ENCODE measurements at places on chromosomes 5 and 9.

- no peak for DNase-seq
Measured at GRCh38 chr5:136620621-136621020, 255.3 kb upstream of the TRPC7 start.

GRCh38 chr9:95055851-95056551 is 261.5 kb downstream of the FANCC start:
- DNase-seq: no peak

GRCh38 chr9:21889673-21890072 is 87.2 kb downstream of the MTAP start:
- no peak for DNase-seq

GRCh38 chr5:148224117-148224742 is 14.1 kb upstream of the MARCOL start:
- DNase-seq: no peak

DNA sequence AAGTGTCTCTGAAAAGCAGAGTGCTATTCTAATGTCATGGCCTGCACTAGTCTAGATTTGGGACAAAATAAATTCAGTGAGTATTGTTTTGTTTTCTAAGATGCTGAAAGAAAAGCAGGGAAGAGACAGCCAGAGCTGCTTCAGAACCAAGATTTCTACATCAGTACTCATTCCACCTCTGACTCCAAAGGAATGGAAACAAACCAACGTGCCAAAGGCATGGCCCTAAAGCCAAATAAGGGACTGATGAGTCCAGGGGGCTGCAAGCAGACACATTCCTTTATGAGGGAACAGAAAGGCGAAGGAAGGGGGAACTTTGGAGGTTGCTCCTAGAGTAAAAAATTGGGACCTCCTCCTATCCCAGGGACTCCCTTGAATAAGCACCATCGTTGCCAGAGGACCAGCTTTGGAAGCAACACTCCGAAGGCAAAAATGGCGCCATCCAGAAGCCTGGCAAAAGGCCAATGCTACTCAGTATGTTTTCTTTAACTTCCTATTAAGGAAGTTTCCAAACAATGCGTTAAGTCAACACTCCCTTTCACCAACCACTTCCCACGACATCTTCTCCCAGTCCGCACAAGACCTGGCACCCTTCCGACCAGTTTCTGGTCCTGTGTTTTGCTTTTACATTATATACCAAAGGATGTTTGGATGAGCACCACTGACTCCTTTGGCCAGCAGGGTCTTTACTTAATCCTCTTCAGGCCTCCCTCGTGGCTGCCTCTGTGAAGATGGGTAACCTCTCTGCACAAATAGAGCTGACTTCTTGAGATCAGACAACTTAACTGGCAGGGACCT is 31.6 kb downstream of the ADAM19 start:
- DNase-seq: no peak

- no peak for DNase-seq
Measured at GRCh38 chr9:32867026-32867425, 83.7 kb downstream of the TMEM215 start.

- no peak for DNase-seq
Measured at GRCh38 chr5:17743580-17744435, 109.5 kb downstream of the TAF11L14 start.

GRCh38 chr9:131397100-131397790 is 3.4 kb downstream of the PRRC2B start:
- DNase-seq: no peak

DNA sequence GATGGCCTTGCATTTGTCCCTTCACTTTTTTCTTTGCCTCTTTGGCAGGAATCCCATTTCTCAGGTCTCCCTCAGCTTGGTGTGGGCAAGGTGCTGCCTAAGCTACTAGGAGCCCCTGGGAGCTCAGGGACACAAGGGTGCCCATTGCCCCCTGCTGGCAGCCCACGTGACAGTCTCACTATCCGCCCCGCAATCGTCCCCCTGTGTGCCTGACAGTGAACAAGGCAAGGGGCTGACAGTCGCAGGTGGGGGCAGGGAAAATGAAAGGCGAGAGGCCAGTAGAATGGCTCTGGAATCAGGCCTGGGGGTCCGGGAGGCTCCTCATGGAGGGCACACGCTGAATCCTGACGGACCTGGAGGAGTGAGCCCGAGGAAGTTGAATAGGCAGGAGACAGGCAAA is 2.0 kb upstream of the PCDH12 start:
- no peak for DNase-seq

GRCh38 chr9:133117271-133118178 is 3.5 kb downstream of the RALGDS start:
- no peak for DNase-seq

DNA sequence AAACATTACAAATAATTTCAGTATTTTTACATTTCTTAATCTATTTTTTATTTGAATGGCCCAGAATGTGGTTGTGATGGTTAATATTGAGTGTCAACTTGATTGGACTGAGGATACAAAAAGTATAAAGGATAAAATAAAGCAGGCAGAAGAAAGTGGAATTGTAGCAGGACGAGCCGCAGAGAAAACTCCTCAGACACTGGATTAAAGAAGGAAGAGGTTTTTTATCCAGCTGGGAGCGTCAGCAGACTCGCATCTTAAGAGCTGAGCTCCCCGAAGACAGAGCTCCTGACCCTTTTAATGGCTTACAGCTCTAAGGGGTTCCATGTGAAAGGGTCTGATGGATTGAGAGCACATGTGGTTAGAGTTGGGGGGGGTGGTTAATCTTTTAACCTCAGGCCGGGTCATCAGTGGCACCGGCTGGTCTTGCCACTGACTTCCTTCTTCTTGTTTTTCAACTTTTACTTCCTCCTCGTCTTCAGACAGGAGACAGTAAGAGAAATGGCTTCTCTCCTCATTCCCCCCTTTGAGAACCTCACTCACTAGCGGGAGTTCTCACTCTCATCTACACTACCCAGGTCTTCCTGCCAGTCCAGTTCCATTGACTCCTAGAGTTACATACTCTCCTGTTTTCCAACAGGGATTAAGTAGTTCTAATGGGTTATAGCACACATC is 80.0 kb downstream of the TMEM161B start:
- no peak for DNase-seq

DNA sequence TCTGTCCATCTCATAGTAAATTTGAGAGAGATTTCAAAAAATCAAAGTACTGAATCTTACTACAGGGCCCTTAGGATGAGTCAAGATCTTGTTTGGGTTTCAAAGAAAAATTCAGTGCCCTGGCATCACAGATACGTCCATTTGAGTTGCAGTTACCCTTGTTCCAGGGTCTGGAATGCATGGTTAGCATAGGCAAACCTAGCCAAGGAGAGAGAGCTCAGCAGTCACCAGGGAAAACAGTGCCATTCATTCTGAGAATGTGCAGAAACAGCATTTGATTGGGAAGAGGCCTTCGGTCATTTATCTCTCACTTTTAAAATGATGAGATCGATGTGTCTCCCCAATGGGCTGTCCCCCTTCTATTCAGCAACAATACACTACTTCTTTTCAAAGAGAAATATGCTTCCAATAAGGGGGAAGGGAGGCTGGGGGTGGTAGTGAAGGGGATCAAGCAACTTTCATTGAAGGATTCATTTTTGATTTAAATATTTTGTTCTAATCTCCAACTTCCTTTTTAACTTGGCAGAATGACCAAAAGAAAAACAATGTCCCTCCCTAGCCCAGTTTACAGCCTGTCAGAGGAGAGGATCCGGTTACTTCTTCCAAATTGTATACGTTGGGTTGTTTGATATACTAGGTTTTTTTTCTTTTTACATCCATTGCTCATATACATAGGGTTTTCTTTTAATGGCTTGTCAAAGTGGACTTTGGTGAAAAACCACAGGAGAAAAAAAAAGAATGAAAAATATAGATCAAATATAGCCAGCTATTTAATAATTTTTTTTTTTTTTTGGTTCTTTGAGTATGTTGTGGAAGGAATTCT is 491.1 kb downstream of the CCDC171 start:
- DNase-seq: no peak

GRCh38 chr5:165569551-165569950 is 2064.1 kb downstream of the MAT2B start:
- no peak for DNase-seq

GRCh38 chr9:34097865-34098264 is 28.6 kb downstream of the DCAF12 start:
- no peak for DNase-seq

GRCh38 chr5:169272731-169273427 is 28.1 kb downstream of the SLIT3 start:
- no peak for DNase-seq

- DNase-seq: no peak
Measured at GRCh38 chr9:21558615-21559401, 76.7 kb upstream of the IFNE start.

- DNase-seq: no peak
Measured at GRCh38 chr5:142325725-142326479, 1.1 kb upstream of the SPRY4 start.

GRCh38 chr9:69655065-69655464 is 17.1 kb downstream of the APBA1 start:
- no peak for DNase-seq

DNA sequence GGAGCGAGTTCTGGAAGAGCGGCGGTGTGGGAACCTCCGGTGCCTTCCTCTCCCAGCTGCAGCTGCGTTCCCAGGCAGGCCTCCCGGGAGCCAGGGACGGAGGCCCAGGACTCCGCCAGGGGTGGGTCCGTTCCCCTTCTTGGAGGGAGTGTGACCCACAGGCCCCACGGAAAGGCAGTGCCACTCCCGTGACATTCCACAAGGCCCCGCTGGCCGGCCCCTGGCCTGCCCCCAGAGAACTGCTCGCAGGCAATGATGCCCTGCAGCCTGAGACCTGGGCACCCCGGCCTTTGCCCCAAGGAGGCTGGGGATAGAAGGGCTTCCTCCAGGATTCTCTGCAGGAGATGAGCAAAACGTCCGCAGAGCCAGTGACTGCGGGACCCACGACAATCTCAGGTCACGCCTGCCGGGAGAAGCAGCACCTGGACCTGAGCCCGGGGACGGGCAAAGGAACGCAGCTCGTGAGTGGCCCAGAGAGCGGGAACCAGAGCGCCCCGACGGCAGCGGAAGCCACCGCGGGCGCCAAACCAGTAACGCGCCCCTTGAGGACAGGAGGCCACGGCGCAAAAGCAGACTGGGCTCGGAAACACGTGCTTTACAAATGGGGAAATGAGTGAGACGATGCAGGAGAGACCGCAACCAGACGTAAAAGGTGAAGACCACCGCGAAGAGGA is 9.3 kb downstream of the OBP2B start:
- no peak for DNase-seq

- no peak for DNase-seq
Measured at GRCh38 chr5:14560091-14560595, 21.4 kb upstream of the OTULINL start.

DNA sequence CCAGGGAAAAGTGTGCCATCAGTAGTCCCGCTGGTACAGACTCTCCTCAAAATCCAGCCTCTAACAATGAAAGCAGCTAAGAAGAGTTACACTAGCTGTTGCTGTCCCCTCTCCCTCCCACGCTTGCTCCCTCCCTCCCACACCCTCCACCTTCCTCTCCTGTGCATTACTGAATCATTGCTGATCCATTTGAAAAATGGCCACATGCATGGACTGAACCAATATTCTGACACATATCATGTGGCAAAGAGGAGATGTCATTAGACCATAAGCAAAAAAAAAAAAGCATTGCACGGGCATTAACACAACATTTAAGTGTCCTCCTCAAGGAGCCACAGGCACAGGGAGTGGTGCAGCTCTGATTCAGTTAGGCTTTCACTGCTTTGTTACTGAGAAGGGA is 37.9 kb downstream of the LHFPL2 start:
- DNase-seq: no peak

DNA sequence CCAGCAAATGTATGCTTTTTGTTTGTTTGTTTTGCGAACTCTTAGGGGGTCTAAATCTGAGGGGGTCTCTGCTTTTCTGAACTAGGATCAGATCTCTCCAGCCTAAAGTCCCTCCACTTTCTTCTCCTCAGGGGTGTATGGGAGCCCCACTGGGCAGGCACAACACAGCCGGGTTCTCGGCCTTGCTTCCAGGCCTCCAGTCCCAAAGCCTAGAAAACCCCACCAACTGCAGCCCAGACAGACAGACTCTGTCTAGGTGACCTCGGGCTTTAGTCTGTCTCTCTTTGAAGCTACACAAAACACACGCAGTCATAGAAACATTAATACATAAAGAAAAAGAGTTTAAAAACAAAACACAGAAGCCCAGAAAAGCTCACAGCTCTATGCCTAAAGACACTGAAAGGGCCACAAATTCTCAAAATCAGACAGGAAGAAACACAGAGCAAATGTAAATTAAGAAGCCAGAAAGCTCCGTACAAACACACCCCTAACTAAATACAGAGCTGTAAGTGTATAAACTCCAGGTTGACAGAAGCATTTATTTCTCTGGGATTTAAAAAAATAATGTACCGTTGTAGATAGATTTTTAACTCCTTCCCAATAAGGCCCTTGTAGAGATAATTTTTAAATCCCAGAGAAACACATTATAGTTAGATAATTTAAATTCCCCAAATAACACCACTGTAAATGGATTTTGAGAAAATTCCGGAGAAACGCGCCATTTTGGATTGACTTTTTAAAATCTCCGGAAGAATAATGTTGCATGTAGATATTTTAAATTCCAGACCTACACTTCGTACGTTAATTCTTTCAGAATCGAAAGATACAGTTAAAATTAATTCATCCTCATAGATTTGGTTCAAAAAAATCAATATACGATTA is 2.0 kb downstream of the PITX1 start:
- DNase-seq: no peak

GRCh38 chr5:39055027-39055767 is 19.0 kb downstream of the RICTOR start:
- DNase-seq: no peak

DNA sequence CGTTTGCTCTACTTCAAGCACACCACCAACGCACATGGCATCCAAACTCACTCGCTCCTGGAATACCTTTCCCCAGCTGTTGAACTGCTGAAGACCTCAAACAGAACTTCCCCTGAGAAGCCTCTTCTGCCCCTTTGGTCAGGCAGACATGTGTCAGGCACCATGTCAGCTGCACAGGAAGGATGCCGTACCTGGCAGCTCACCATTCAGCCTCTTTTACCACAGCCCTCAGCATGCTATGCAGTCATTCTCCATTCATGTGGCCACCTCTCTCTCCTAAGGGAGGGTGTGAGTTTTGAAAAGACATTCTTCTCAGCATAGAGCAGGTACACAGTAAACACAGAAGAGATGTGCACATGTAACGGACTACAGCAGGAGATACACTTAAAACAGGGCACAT is 14.2 kb downstream of the IL4 start:
- no peak for DNase-seq

DNA sequence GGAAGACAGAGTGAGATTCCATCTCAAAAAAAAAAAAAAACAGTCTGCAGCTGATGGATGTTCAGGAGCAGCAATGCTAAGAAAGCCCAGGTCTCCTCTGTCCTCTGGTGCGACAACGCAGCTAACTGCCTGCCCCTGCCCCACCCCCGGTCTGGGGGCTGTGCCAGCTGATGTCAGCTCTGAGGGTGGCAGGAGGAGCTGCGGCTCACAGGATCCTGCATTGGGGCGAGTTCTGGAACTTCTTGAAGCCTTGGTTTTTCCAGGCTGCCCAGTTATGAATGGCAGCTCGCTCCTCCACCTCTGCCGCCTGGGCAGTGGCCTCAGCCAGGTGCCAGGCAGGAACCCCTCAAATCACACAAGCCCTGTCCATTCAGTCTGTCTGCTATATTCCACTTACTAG is 113.5 kb downstream of the ROR2 start:
- DNase-seq: no peak
